ENCODE measurements at places on chromosomes 12 and 14. TPM values are rescaled to one million over a fixed set of nuclear protein-coding genes. Genes with fewer than 3 reads are reported as not detected.

DNA sequence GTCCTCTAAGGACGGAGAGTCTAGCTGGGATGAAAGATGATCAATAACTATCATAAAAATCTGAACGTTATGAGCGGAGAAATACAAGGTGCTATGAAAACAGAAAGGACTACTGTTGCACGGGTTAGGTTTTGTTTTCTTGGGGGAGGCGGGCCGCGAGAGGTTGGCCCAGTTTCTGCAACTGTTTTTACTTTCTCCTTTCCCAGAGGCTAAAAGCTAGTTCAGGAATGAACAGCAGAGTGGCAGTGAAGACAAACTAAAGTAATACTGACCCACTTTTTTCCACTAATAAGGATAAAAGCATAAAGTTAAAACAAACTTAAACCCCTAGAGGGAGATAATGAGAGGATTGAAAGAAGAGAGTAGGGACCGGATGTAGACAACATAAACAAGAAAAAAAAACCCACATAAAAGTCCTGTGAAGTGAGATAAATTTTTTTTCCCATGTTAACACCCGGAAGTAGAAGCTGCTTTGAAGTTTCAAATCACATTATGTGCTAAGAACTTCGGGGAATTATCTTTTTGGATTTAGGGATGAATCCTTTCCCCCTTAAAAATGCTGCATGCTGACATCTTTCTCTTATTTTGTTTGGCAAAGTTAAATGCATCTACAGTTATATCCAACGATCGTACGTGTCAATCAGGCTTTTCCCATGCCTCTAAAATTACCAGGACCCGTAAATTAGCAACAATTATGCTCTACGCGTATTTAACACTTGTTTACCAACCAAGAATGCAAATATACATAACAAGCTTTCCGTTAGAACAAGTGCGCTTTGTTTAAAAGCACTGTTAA lies 1.0 kb upstream of the CDK17 start:
- no peaks in the 10 kb centered on the region for H3K36me3 ChIP-seq
- peak overlapping the region; percentile 98 for H3K27ac ChIP-seq
- H3K27me3 ChIP-seq, result no peaks in the 10 kb centered on the region
- DNase-seq, result peak; percentile 64
- peaks cover 27% of the 10 kb centered on the region for H3K4me1 ChIP-seq

DNA sequence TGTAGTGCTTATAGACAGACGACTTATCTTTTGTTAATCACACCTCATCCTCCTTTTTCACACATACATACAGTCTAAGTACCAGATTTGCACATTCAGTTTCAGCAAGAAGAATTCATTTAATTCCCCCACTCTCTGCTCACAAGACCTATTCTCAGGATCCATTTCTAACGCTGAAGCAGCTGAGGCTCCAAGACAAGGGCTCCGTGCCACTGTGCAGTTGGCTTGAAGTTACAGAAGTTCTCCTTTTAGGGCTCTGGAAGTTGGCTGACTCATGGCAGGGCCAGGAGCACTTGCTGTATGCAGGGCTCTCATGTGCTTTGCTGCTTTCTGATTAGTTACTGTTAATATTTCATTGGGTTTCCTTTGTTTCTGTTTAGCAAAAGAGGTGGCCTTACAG lies 1566.9 kb upstream of the TMEM132C start:
- no peak overlapping the region for H3K27ac ChIP-seq
- no peaks in the 10 kb centered on the region for H3K36me3 ChIP-seq
- H3K4me1 ChIP-seq, result no peaks in the 10 kb centered on the region
- no peak overlapping the region for H3K4me3 ChIP-seq
- H3K27me3 ChIP-seq, result no peaks in the 10 kb centered on the region

DNA sequence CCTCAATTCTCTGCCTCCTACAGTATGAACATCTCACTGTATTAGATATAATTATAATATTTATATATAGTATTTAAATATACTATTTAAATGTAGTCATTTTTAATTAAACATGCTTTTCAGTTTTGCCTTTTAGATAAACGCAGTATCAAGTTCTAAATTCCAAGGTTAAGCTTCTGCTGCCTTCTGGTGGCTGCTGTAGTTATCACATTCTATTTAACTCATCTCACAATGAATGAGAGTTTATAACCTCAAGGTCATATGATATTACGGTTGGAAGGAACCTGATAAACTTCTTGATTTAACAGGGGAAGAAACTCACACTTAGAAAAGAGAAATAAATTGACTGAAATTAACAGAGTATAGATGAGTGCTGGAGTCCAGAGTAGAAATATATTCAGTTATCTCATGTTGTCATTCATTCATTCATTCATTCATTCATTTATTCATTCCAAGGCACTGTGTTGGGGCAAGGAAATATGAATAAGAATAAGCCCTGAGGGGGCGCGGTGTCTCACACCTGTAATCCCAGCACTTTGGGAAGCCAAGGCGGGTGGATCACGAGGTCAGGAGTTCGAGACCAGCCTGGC lies 31.9 kb downstream of the GUCY2C start:
- H3K27me3 ChIP-seq, result no peaks in the 10 kb centered on the region
- H3K4me1 ChIP-seq, result peaks cover 24% of the 10 kb centered on the region
- H3K4me3 ChIP-seq, result no peak overlapping the region
- peak; percentile 61 for DNase-seq
- peak overlapping the region; percentile 89 for H3K27ac ChIP-seq
- no peaks in the 10 kb centered on the region for H3K36me3 ChIP-seq

The IRAK4 gene
- polyA plus RNA-seq, result 34.3 TPM

GRCh38 chr12:118827047-118827446 lies 154.3 kb upstream of the SRRM4 start:
- peaks cover 5% of the 10 kb centered on the region for H3K27me3 ChIP-seq
- no peak for DNase-seq
- no peaks in the 10 kb centered on the region for H3K4me1 ChIP-seq
- H3K27ac ChIP-seq, result no peak overlapping the region

DNA sequence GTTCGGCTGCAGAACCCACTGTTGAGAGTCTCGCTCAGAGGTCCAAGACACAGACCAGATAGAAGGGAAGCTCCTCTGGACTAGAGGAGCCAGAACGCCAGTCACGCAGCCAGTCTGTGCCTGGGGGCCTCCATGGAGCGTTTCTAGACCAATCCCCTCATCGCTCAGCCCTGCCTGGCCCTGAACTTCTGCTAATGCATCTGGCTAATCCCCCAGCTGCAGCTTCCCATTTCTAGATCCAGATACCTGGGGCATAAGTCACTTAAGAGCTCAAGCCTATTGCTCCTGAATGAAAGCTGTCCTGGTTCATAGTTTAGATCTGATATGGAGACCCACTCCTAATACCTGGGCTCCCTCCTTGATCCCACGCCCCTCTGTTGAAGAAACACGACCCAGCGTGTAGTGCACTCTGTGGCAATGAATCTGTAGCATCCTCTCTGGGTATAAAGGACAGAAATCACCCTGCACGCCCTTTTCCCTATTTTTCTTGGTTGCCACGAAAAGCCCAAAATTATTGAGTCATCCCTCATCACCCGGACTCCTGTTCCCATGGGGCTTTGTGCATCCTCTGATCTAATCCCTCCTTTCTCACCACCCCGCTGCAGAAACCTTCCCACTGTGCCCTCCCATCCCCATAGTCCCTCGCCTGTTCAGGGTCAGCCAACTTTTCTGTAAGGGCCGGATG lies 341.6 kb upstream of the FKBP4 start:
- no peak for DNase-seq
- H3K4me3 ChIP-seq, result no peak overlapping the region
- no peaks in the 10 kb centered on the region for H3K4me1 ChIP-seq
- no peak overlapping the region for H3K27ac ChIP-seq
- H3K36me3 ChIP-seq, result no peaks in the 10 kb centered on the region
